Skin of body (tissue), 3 donors: ENCODE measurements at places on chromosomes 6 and 20. TPM values are rescaled to one million over a fixed set of nuclear protein-coding genes. Genes with fewer than 3 reads are reported as not detected.

CLPSL2 gene
- total RNA-seq, result not detected

DEFB124 gene
- not detected for total RNA-seq

ACTL10 gene
- 0.49 TPM for total RNA-seq

TMEM14A gene
- total RNA-seq, result 12.6 TPM

SMPDL3A gene
- total RNA-seq, result 20.7 TPM

SPINT4 gene
- total RNA-seq, result not detected
